ENCODE measurements at places on chromosomes 4 and X.

GRCh38 chr4:119139311-119139710 is 3.7 kb downstream of the MYOZ2 start:
- no peak for DNase-seq

- peak; percentile 83 for DNase-seq
Measured at GRCh38 chrX:2584251-2585157, 83.7 kb upstream of the DHRSX start.

GRCh38 chr4:145170223-145170622 is 10.2 kb downstream of the OTUD4 start:
- DNase-seq = no peak

DNA sequence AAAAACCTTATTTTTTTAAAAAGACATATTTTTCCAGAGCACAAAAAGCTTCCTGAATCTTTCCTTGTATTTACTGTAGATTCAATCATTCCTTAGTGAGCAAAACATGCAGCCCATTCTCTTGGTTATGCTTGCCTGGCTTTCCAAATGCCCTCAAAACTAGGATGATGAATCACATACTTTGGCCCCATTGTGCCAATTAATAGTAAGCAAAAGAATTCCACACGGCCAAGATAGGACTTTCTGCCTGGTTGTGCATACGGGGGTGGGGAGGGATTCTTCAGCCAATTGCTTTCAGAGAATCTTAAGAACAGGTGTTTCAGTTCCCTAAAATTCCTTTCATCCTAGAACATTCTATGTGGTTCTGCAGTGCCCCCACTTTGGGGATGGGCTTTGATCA is 7.0 kb downstream of the RAI2 start:
- DNase-seq = no peak

GRCh38 chrX:38973322-38973721 is 172.1 kb downstream of the MID1IP1 start:
- no peak for DNase-seq

DNA sequence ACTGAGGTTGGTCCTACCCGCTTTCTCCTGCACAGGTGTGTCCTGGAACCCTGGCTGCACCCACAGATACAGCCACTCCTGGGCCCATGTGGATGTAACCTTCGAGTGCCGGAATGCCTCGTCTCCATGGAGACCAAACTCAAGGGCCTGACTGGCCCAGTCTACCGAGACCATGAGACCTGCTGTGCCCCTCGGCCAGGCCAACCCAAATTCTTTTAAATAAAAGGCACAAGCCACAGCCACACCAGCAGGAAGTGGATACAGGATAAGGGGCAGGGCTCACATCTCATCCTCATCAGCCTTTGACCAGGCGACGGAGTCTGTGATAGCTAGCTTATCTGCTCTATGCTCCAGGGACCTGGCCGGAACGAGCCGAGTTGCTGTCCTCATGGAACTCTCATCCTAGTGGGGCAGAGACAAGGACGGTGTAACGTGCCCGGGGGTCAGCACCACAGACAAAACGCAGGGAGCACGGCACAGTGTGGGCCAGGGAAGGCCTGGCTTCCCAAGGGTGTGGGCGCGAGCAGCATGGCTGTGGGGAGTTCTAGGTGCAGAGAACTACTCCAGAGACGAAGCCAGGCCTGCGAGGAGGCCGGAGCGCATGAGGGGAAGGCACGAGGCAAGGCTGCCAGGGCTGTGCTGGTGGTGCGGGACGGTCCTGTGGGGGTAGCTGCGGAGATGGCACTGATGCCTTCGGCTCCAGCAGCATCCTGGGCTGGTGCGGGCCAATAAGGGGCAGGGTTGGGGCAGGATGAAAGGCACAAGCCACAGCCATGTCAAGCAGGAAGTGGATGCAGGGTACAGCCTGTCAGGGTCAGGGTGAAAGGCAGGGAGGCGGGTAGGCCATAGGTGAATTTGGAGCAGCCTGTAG is 22.7 kb downstream of the NOP14 start:
- DNase-seq = no peak

- DNase-seq = no peak
Measured at GRCh38 chr4:2069986-2070385, 10.9 kb downstream of the NAT8L start.

DNA sequence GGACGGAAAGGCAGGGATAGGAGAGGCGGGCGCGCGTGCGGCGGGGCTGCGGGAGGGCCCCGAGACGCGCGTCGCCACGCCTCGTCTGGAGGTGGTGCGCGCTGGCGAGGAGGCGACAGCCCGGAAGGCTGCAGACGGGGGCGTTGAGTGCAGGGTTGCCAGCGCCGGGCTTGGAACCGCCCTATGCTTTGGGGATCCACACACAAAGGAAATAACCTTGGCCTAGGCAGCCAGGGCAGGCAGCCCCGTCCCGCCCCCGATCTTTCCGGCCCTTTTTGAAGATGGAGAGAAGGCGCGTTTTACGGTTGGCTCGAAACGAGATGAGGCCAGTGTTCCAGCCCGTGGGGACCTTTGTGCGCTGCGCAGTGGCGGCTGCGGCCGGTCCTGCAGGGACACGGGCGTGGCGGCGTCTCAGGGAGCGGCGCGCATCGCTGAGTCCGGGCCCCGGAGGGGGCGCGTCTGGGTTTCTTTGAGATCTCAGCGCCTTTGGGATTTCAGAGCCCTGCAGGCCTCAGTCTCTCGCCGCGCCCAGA is 50.8 kb upstream of the TRIM2 start:
- peak; percentile 95 for DNase-seq

- no peak for DNase-seq
Measured at GRCh38 chr4:122083989-122084388, 68.1 kb upstream of the BLTP1 start.

DNA sequence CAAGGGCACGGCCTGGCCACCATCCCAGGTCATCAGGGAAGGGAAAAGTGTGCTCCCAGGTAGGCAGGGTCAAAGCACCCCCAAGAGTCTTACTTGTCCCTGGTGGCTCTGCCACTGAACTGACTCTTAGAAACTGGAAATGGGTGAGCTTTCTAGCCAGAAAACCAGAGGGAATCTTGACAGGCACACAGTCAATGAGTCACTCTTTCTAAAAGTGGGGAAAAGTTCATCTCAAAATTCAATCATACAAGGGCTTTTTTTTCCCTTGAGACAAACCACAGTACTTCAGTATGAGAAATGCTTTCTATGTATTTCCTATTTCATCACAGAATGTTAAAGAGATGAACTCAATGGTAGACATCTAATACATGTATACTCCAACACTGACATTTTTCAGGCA is 12.5 kb downstream of the HPF1 start:
- no peak for DNase-seq

- no peak for DNase-seq
Measured at GRCh38 chr4:139025841-139026240, 10.3 kb downstream of the NOCT start.

DNA sequence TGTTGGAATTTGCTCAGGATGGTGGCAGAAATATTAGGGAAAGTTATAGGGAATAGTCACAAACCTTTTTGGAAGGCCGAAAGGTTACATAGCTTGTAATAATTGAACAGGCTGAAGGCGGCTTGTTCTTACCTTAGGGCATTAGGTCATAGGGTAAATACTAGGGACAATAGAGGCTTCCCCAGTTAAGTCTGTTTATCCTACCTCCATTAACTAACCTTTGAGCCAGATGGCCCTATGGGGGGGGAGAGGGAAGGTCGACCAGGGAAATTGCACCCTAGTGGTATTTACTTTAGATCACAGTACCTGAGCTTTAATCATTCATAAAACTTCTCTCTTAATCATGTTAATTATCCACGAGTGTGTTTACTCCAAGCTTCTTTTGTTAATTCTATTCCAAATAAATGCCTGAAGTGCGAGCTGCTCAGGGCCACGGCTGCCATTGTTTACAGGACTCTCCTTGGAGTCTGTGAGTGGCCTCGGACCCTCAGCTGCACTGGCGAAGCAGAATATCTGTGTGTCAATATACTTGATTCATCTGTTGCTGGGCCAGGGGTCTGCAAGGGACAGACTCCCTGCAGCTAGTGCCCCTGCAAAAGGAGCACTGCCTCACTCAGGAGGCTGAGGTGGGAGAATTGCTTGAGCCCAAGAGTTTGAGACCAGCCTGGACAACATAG is 22.9 kb downstream of the PAGE2 start:
- no peak for DNase-seq

GRCh38 chr4:78040431-78040830 is 16.7 kb upstream of the FRAS1 start:
- no peak for DNase-seq

DNA sequence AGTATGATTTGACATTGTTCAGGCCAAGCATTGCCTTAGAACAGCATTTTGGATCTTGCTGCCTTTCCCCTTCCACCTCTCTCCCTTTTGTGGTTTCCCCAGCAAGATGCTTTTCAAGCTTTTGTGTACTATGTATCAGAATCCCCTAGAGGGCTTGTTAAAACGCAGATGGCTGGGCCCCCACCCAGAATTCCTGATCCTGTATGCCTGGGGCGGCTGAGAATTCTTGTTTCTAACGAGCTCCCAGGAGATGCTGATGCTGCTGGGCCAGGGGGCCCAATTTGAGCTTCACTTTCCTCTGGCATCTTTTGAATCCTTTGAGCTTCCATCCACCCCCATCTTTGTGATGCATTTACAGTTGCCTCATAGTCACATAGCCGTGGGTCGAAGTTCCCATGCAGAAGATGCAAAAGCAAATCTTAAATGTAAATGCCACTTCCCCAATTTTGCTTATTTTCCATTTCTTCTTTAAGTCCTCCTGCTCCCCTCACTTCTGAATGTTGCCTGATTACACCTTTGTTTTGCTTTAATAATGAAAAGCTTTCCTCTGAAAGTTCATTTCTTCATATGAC is 18.5 kb downstream of the HCCS start:
- no peak for DNase-seq

DNA sequence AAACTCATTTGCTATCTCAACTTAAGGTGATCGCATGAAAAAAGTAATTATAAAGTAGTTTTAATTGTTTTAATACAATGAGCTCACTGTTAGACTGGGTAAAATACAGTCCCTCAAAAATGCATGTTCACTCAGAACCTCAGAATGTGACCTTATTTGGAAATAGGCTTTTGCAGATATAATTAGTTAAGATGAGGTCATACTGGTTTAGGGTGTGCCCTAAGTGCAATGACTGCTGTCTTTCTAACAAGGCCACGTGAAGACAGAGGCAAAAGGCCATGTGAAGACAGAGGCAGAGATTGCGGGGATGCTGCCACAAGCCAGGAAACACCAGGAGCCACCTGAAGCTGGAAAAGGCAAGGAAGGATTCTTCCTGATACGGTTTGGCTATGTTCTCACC is 262.1 kb downstream of the NKX6-1 start:
- DNase-seq = no peak

DNA sequence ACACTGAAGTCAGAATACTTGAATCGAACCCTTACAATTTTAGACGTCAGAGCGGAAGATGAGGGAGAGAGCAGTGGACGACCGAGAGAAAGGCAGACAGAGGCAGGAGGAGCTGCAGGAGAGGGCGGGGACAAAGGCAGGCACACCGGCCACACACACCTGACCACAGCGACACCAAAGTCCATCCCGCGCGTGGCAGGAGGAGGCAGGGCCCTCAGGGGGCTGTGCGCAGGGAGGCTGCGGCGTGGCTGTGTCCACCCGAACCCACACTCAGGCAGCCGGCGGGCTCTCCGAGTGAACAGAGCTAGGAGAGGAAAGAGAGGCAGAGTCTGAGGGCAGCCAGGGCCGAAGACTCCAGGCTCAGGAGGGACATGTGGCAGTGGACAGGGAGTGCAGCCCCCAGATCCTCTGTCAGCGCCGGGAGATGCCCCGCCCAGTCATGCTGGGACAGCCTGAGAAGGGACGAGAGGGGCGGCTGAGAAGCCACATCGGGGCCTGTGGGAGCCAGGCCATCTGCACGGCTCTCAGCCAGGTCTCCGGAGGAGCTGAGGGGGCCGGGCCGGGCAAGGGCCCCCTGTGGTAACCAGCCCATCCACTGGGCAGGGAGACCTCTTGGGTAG is 20.1 kb downstream of the GAK start:
- DNase-seq = peak; percentile 74

- no peak for DNase-seq
Measured at GRCh38 chrX:134246282-134246681, 9.3 kb downstream of the CCDC160 start.

GRCh38 chr4:81030981-81031791 is 678 bp downstream of the BMP3 start:
- no peak for DNase-seq

- DNase-seq = no peak
Measured at GRCh38 chr4:125986307-125986706, 671.6 kb downstream of the FAT4 start.

- DNase-seq = no peak
Measured at GRCh38 chr4:171288816-171289432, 524.3 kb upstream of the GALNTL6 start.

DNA sequence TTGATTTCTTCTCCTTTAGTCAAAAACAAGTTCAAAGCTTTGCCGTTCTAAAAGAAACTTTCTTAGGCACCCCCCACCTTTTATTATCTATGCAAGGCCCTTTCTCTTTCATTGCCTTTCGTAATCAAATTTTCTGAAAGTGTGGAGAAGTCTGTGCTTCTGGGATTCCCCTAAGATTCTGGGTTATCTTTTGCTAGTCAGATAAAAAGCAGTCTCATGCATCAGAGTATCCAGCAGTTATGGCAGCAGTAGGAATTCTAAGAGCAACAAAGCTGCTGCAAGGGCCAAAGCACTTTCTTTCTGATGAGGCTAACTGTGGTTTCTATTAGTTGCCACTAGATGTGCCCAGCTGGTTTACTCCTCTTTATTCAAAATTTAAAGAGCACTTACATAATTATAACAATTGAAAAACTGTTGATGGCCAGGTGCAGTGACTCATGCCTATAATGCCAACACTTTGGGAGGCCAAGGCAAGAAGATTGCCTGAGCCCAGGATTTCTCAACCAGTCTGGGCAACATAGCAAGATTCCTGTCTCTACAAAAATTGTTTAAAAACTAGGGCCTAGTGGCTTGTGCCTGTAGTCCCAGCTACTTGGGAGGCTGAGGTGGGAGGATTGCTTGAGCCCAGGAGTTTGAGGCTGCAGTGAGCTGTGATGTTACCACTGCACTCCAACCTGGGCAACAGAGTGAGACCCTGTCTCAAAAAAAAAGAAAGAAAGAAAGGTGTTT is 296.2 kb downstream of the PAPSS1 start:
- DNase-seq = no peak
